Stimulated activated CD8-positive, alpha-beta memory T cell treated with anti-CD3 and anti-CD28 coated beads, Interleukin-4, amount 100 ng/mL, for 48 hours (primary cell): ENCODE measurements at places on chromosomes 4 and X.

GRCh38 chr4:185682236-185682635 is 129.8 kb downstream of the SORBS2 start:
- no peak for DNase-seq

GRCh38 chrX:65871671-65872311 is 168.1 kb downstream of the VSIG4 start:
- DNase-seq = no peak

- no peak for DNase-seq
Observed at GRCh38 chr4:3411676-3412075, 30.1 kb upstream of the HGFAC start.

DNA sequence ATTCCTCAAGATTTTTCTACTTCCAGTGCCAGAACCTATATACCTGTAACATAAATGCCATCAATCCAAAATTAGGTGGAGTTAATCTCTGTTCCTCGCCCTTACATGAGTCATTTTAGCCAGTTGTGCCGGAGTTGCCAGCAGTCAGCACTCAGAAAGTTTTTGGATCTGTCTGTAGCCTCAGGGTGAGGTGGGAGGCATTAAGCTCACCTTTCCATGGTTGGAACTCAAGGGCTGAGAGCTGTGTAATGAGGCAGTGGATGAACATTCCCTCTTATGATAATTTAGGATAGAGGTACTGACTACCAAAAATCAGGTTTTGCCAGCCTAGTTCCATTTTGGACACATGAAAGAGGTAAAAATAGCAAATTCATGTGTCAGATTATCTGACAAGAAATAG is 1553.1 kb upstream of the ADGRL3 start:
- no peak for DNase-seq

- DNase-seq = no peak
Observed at GRCh38 chrX:85503258-85504158, 124.0 kb upstream of the POF1B start.

DNA sequence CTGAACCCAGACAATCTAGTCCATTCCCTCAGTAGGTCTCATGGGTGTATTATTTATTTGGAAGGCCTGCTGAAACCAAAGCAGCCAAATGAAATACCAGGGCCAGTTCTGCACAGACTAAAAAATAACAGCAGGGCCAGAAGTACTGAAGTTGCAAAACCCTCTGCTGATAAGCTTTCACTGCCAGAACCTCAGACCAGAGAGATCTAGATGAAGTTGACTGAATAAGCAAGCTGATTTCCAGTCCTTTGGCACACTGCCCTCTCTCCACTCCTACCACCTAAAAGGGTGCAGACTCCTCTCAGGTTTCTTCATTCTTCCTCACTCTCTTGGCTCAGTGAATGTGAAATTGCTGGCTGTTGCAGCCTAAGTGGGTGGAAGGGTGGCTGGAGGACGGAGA is 276.7 kb upstream of the KLF3 start:
- no peak for DNase-seq

- DNase-seq = no peak
Observed at GRCh38 chr4:182929296-182929695, 12.1 kb upstream of the DCTD start.

DNA sequence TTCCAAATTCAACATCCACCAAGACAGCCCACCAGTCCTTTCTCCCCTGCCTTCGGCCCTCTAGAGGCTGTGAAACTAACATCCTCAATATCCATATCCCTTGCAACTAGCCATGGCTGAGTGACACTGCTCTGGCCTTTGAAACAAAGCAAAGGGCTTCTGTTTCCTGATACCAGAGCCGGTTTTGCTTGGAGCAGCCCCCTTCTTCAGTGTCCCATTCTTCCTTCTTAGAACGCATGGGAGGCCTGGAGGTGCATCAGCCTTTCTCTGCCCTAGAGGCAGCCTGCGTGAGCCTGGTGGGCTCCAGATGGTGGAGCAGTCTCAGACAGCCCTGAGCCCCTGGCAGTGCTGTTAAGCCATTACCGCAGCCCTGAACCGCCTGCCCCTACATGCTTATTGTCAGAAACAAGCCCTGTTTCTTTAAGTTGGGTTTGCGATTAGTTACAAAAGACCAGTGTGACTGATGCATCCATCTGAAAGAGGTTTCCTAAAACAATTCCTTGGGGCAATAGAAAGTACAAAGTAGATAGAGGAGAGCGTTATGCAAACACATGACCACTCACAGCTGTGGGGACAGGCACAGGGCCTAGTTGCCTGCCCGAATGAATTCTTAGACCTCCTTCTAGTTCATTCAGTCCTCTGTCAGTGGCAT is 74.1 kb downstream of the EVC start:
- DNase-seq = no peak

- DNase-seq = no peak
Observed at GRCh38 chr4:24975510-24975909, 55.2 kb downstream of the LGI2 start.

GRCh38 chrX:40474205-40474626 is 106.6 kb upstream of the ATP6AP2 start:
- DNase-seq = no peak

- DNase-seq = no peak
Observed at GRCh38 chr4:157667836-157668235, 447.3 kb downstream of the GRIA2 start.

GRCh38 chrX:148871422-148872160 is 371.2 kb downstream of the AFF2 start:
- no peak for DNase-seq

DNA sequence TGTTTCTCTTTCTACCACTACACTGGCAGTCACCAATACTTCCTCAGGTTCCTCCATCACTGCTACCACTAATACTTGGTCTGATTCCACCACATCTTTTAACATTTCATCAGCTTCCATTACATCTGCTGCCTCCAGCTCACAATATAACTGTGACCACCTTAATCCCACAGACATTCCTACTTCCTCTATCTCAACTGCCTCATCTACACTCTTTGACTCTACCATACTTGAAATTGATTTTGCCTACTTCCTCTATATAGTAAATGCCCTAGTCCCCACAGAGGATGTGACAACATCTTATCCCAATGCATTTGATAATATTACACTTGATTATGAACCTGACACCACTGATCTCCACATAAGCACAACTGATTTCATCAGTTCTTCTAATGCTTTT is 29.0 kb downstream of the OPRPN start:
- DNase-seq = no peak

DNA sequence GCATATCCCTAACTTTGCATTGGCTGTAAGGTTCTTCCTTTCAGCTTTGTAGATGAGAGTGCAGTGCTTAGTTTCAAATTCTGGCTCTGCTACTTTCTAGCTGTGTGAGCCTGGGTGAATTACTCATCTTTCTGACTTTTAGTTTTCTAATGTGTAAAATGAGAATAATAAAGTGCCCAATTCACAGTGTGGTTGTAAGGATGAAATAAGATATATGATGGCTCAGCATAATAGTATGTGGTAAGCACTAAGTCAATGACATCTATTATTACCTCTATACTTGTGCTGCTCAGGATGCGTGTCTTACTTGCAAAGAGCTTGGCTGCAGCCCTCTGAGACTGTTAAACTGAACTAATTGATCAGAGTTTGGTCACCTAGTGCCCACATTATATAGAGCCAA is 30.6 kb upstream of the ETNPPL start:
- no peak for DNase-seq

- no peak for DNase-seq
Observed at GRCh38 chrX:134294548-134294947, 57.6 kb downstream of the CCDC160 start.

GRCh38 chr4:128068918-128069317 is 7.8 kb downstream of the LARP1B start:
- no peak for DNase-seq

DNA sequence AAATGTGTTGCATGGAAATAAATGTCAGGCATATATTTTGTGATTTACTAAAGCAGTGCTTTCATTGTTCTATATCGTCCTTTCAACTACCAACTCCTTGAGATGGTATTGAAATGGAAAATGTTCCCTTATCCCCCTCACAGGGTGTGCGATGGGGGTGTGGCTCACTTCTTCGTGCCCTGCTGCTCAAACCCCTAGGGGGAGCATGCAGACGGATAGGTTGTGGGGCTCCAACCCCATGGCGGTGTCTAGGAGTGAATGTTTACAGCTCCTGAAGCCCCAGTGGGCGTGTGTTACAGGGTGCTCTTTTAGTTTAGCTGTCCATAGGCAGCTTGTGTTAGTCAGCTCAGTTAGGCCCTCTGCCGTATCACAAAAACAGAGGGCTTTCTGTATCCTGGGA is 287.7 kb upstream of the EMCN start:
- DNase-seq = no peak

- DNase-seq = no peak
Observed at GRCh38 chrX:145729635-145730034, 88.0 kb upstream of the SLITRK2 start.

DNA sequence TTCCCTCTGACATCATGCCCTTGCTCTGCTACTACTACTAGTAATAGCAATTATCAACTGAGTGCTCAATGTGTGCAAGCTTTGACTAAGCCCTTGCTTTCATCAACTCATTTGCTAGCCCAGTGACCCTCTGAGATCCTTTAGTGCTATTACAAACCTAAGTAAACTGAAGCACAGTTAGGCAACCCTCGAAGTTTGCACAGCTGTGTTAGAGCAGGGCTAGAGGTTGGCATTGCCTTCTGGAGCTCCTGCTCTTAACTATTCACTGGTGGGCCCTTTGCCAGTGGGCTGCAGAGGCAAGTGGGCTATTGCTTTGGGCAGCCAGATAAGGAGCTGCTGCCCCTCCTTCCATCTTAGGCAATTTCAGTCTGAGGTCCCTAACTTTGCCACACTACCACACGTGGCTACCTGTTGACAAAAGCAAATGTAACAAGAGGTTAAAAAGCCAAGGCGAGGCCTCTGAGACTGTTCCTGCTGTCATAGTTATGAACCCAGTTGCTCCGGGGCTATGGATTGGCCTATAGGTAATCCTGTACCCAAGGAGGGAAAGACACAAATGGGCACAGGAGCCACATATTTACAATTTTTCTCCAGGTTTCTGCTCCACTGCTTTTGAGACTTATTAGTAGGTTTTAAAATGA is 41.5 kb upstream of the ANKRD50 start:
- no peak for DNase-seq

- DNase-seq = no peak
Observed at GRCh38 chrX:8632924-8633323, 99.0 kb downstream of the ANOS1 start.

- DNase-seq = no peak
Observed at GRCh38 chr4:139782926-139783522, 117.4 kb downstream of the MGST2 start.

GRCh38 chrX:10569946-10570345 is 50.4 kb downstream of the MID1 start:
- no peak for DNase-seq

DNA sequence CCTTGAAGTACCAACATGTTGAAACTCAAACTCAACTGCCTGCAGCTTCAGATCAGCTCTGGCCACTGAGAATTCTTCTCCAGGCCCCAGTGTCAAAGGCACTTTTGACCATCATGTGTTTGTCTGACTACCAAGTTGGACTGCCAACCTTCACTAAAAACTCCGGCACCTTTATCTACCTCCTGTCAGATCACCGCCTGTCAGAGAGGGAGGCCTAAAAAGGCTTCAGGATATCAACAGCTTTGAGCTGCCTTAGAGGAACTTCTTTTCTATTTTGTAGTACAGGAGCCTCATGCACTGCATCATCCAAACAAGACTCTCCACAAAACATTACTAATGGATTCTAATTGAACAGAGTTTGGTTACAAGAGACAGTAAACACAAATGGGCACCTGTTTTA is 2.8 kb downstream of the ACSL1 start:
- DNase-seq = no peak

DNA sequence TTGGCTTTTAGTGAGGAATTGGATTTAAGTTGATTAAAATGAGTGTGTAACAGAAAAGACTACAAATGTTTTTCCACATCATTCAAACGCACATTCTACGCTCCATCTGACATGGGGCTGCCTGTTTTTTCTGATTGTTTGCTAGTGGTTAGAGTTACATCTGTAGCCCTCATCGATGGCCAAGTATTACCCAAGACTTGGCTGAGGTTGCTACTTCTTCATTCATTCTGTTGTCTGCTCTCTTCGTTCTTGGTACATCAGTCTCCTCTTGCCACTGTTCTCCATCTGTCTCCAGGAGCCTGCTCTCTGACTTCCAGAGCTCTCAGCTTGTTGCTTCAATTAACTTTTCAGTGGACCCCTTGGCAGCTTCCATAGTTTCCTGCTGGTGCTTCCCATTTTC is 1844.6 kb upstream of the TENM3 start:
- no peak for DNase-seq

GRCh38 chr4:183256756-183257385 is 63.2 kb downstream of the CLDN22 start:
- DNase-seq = peak; percentile 63

DNA sequence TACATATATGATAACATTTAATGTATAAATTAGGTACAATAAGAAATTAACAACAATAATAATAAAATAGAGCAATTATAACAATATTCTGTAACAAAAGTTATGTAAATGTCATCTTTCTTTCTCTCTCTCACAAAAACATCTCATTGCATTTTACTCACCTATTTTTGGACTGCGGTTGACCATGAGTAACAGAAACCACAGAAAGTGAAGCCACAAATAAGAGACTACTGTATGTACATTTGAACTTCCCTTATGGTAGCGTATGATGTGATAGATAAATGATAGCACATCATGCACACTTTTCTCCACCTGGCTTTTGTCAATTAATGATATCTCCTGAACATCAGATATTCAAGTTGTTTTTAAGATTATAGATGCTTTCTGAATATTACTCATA is 80.5 kb downstream of the HNRNPD start:
- DNase-seq = no peak

- DNase-seq = no peak
Observed at GRCh38 chr4:94668724-94669123, 89.0 kb upstream of the BMPR1B start.

GRCh38 chr4:104163820-104164219 is 330.9 kb downstream of the CXXC4 start:
- no peak for DNase-seq

DNA sequence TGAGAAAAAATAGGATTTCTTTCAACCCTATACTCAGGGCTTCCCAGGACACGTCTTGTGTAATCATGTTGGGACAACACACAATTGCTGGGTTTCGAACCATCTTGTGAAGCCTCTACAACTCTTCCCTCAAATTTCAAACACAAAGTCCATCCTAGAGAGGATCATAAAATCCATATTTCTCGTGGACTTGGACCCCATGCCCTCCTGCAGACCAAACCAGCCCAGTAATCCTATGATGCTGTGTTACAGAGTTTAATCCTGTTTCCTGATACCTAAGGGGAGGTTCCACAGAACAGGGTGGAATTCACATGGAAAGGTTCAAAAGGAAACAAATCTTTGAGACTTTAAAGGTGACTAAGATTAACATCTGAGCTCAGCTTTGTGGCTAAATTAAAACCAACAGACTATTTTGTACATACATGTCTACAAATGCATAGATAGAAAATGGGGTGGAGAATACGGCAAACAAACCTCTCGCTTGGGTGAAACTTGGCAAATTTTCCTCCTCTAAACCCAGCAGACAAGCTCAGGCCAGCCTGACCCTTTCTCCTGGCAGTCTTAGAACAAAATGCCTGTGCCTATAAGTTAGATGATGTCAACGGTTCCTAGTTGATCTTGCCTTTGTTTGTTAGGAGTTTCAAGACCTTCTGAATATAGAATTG is 38.1 kb downstream of the EGFL6 start:
- DNase-seq = no peak

GRCh38 chr4:165152527-165152926 is 39.9 kb upstream of the TMEM192 start:
- no peak for DNase-seq
